ENCODE measurements at places on chromosomes 5 and 9.

- DNase-seq, result no peak
Measured at GRCh38 chr9:123978981-123979380, 32.6 kb upstream of the LHX2 start.

- peak; percentile 49 for DNase-seq
Measured at GRCh38 chr5:172454358-172455086, at the start of gene SH3PXD2B. SH3PXD2B (minus strand) TSS chr5:172454525; CDS start chr5:172454352, 173 bp downstream.

DNA sequence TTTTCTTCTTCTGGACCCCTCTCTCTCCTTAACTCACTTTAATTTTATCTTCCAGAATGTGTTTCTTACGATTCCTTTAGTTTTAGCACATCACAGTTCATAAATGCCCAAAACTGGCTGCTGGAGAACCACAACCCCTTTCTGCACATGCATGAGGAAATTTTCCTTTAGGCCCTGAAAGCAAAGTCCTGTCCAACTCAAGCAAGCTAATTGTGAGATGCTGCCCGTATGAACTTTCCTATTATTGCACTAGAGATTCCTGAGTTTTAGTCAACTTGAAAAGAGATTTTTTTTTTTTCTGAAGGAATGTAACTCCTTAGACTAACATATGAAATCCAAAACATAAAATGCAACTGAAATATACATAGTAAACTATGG lies 52.1 kb upstream of the DAB2 start:
- no peak for DNase-seq

GRCh38 chr9:18923671-18924430 lies 109.2 kb downstream of the SAXO1 start:
- DNase-seq, result no peak

- no peak for DNase-seq
Measured at GRCh38 chr9:33289936-33290246, 425 bp upstream of the NFX1 start.

GRCh38 chr5:132422720-132423437 lies 53.4 kb downstream of the SLC22A5 start:
- DNase-seq, result peak; percentile 41
